Suppressor macrophage treated with lipopolysaccharide for 1 hour (primary cell): ENCODE measurements at places on chromosomes 7 and 10.

DNA sequence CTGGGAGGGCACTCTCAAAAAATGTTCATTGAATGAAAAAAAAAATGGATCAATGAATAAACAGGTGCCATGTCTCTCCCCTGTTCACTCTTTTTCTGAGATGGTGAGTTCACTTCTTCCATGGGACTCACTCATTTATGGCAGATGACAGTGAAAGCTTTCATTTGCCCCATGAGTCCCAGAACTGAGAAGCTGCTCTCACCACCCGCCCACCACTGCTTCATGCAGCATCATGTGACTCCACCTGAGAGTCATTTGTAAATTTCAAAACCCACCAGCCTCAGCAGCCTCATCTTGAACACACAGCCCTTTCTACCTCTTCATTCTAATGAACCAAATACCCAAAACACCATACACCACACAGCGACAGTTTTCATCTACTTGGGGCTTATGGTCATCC is 64.9 kb downstream of the SCRN1 start:
- DNase-seq = no peak

DNA sequence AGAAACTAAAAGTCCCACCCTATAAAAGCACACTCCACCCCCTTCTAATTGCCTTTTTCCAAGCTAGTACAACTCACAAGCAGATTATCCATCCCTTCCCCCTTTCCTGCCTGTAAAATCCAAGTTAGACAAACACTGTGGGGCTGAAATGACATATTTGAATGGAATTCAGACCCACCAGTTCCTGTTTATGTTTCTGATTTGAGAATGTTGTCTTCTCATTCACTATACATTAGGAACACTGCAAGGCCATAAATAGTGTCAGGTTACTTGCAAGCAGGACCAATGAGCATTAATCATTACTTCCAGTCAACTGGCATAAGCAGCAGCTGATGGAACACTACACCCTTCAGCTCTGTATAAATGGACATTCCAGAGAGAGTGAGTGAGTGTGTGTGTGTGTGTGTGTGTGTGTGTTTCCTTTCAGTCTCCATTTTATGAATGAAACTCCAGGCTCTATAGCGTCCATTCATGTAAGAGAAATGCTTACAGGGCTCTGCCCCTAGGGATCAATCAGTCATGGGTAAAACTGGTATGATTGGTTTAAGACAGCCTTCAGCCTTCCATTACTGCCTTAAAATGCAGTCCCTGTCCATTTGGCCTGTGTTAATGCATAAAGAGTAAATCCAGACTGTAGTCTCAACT is 69.3 kb downstream of the ETV1 start:
- DNase-seq = no peak

GRCh38 chr7:107506674-107507339 is 37.0 kb downstream of the GPR22 start:
- peak; percentile 65 for DNase-seq

- no peak for DNase-seq
Observed at GRCh38 chr7:30887464-30887872, 24.2 kb upstream of the AQP1 start.

- DNase-seq = peak; percentile 5
Observed at GRCh38 chr7:99325001-99325493, 651 bp upstream of the ARPC1A start.

DNA sequence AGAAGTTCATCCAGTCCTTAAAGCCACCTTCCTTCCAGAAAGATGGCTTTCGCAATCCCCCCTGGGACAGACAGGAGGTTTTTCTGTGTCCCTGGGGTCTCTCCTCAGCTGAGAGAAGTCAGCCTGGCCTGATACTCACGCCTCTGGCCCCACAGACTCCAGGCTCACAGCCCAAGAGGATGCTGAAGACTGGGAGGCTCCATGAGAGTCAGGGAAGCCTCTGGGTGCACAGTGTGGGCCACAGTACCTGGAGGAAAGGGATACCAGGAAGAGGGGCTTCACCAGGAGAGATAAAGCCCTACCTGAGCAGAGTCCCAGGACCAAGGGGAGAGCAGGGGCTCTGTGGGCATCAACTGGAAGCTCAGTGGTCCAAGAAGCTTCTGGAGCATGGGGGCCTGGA is 324.4 kb downstream of the GRID1 start:
- DNase-seq = no peak

GRCh38 chr7:116258734-116259133 is 48.4 kb downstream of the TES start:
- DNase-seq = peak; percentile 62

GRCh38 chr10:62326176-62326575 is 48.0 kb upstream of the ZNF365 start:
- no peak for DNase-seq

- DNase-seq = peak; percentile 35
Observed at GRCh38 chr10:12179606-12180170, 16.0 kb downstream of the NUDT5 start.

DNA sequence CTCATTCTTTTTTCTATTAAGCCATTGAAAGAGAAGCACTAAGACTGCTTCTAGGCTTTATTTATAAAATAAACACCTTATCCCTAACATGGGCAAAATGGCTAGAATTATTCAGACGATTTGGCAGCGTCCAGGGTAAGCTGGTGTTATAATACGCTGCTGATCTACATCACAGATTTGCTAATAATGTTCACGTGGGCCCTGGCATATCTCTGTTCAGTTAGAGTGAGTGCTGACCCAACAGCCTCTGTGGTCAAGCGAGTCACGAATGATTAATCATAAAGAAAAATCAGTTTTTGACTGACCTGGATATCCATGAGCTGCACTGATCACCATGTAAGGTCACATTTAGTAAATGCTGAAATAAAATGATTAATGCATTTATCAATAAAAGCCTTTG is 28.4 kb upstream of the CBLL1 start:
- DNase-seq = no peak

DNA sequence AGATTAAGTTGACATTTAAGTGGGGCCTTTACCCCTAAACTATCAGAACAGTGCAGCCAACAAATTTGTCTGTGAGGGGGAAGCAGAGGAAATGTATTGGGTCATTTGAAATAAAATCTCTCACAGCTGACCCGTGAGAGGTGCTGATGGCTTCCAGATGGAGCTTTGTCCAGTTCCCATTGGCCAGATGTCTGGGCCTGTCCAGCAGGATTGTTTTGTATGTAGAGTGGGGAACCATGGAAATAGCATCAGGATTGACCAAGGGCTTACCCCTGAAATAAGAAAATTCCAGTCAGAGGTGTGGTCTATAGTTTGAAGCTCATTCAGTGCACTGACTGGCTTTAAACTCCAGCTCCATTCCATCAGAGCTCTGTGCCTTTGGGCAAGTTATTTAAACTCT is 50.6 kb downstream of the INHBA start:
- no peak for DNase-seq

- DNase-seq = no peak
Observed at GRCh38 chr10:96856317-96856716, 24.2 kb downstream of the LCOR start.

- DNase-seq = no peak
Observed at GRCh38 chr10:24465124-24465874, 256.4 kb downstream of the KIAA1217 start.

- no peak for DNase-seq
Observed at GRCh38 chr7:37341033-37341630, 107.5 kb downstream of the ELMO1 start.

- DNase-seq = no peak
Observed at GRCh38 chr7:31850066-31850465, 163.1 kb downstream of the PPP1R17 start.

DNA sequence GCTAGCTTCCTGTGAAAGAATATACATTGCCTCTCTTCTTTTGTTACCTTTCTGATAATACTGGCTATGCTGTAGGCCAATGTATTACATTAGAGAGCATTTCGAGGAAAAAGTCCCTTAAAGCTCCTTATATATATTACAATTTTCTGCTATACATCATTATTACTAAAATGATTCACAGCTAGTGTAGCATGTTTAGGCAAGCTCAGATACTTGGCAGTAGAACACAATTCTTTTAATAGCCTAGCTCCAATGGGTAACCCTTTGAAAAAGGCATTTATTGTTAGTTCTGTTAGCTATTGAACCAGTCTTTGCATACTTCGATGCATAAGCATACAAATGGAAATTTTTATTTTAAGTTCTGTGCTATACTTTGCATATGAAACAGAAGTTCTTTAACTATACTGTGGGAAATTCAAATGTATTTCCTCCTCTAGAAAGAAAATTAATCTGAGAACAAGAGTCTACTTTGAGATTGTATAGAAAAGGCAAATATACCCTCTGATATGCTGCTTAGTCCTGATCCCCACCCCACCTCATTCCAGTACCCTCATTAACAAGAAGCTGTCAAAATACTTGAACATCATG is 55.6 kb upstream of the SKAP2 start:
- DNase-seq = no peak

DNA sequence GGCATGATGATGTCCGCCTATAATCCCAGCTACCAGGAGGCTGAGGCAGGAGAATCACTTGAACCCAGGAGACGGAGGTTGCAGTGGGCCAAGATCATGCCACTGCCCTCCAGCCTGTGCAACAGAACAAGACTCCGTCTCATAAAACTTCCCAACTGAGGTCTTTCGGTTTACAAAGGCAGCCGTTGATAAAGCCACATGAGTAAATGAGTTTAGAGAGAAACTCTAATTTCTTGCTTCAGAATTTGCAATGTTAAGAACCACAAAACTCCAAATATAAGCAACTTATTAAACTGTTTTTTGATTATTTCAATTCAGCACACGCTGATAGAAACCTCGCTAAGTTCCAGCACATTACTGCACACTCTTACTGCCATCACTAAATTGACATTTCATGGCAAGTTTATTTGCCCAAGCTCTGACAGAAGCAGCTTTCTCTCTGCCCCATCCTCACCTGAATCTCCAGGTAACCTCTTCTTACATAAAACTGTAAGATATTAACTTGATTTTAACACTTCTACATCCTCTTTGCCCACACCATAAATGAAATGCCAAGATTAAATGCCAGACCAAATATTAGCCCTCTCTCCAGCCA is 67.7 kb downstream of the FGFR2 start:
- no peak for DNase-seq

DNA sequence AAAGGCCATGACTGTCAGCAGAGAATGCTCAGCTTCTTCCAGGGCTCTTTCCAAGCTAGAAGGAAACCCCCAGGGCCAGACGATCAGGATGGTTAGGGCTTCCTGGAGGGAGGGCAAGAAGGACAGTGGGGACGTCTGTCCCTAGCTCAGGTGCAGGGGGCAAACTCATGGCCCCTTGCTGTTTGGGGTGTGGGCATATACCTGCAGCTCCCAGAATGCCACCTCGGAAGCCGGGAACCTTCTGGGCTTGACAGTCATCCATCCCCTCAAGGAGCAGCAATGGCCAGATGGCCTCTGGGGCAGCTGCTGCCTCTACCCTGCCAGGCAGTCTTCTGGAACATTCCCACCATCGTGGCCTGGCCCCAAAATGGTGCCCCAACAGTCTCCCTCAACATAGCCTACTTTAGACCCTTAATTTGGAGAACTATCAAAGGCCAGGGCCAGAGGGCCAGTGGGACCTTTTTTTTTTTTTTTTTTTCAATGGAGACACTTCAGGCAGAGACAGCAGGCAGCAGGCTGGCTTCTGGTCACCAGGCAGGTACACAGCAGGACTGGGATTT is 40.2 kb upstream of the ZMIZ1 start:
- no peak for DNase-seq

DNA sequence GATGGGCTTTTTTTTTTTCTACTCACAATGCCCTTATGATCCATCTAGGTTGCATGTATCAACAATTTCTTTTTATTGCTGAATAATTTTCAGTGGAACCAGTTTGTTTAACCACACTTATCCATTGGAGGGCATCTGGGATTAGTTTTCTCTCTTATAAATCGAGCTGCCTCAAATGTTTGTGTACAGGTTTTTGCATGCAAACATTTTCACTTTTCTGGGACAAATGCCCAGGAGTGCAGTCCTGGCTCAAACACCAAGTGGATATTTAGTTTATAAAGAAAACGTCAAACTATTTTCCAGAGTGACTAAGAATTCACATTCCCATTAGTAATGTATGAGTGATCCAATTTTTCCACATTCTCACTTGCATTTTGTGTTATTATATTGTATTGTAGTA is 313.4 kb downstream of the CXCL12 start:
- DNase-seq = no peak

DNA sequence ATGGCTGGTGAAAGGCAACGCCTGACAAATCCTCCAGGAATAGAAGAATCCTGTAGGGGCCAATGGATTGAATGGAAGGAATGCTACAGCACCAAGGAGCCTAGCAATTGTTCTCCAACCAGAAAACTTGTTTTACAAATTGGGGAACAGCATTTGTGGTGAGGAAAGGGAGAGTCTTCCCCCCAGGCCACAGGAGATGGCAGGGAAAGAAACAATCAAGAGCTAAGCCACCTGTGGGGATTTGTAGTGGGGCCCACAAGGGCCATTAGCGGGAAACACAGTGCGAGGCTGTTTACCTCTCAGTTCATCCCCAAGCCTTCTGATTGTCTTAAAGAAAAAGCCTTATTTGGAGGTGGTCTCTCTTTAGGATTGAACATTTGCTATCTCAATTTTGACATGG is 48.5 kb upstream of the KCNMA1 start:
- no peak for DNase-seq

- no peak for DNase-seq
Observed at GRCh38 chr10:21521751-21522533, 3.5 kb downstream of the SKIDA1 start.

DNA sequence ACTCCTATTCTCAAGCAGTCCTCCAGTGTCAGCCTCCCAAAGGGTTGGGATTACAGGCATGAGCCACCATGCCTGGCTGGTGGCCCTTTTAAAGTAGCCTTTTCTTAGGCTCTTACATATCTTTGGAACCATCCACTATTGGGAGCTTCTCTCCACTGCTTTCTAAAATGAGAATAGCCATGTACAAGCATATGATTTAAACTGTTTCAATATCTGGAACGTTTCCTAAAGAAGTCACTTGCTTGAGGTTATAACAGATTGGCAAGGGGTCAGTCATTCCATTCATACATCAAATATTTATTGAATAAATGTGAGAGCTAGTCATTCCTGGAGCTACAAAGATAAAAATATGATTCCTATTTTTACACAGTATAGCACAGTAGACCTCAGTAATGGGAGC is 97.4 kb upstream of the LRGUK start:
- DNase-seq = no peak

DNA sequence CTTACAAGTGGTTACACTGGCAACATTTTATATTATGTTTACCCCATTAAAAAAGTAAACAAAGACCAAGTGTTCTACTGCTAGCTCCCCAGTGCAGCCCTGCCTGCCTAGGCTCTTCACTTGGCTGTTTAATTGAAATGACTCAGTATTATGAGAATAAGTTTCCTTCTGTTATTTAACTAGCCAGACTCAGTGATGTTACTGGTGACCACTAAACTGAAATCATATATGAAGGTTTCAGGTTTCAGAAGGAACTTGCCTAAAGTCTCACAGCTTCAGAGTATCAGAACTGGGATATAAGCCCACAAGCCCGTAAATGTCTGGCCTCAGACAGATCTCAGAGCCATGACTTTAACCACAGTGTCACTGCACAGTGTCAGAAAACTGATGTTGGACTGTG is 66.8 kb upstream of the EXOC4 start:
- no peak for DNase-seq
